NCI-H1694 treated with DMSO at 0.1 percent for 48 hours (cell line): ENCODE measurements at places on chromosomes 1 and 21.

DNA sequence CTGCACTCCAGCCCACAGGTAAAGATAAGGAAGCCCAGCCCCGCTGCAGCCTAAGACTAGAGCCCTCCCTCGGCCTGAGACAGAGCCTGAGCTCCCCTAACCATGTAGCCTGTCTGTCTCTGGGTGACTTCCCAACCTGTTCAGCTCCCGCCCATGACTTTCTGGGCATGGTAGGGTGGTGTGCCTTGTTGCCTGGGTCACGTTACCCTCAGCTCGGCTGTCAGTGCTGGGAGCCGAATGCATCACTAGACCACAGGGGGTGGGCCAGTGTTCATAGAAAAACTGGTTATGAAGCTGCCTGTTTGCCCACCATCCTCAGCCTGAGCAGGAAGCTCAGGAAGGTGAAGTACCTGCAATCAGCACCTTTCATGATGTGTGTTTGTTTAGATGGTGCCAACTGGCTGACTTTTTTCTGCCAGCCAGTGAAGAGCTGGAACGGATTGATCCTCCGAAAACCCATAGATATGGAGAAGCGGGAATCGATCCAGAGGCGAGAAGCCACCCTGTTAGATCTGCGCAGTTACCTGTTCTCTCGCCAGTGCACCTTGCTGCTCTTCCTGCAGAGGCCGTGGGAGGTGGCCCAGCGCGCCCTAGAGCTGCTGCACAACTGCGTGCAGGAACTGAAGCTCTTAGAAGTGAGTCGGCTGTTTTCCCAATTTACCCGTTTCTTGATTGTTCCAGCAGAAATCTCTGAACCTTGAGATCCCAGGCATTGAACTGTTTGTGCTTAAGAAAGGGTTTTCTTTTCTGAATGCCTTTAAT, 43.9 kb upstream of the PWP2 start:
- no peak for DNase-seq

DNA sequence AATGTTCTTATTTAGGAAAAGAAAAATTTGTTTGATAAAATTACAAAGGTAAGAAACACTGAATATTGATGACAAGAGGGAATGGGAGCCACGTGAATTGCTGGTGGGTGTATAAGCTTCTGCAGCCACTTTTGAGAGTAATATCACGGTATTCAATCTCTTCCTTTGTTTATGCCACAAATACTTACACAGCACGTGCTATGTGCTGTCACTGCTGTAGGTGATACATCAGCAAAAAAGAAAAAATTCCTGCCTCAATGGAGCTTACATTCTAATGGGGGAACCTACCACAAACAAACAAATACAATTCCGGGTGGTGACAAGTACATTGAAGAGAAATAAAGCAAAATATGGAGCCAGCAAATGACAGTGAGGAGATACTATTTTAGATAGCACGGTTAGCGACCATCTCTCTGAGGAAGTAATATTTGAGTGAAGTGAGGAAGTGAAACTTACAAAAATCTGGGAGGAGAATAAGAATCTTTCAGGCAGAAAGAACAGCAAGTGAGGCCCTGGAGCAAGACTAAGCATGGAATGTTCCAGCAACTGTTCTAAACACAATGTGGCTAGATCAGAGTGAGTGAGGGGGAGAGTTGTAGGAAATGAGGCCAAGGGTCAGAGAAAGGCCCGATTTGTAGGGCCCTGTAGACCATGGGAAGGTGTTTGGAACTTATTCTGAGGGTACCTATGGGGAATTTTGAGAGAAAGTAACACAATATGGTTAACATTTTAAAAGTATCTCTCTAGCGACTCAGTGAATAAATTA, 2.6 kb upstream of the FCRLB start:
- DNase-seq, result no peak

DNA sequence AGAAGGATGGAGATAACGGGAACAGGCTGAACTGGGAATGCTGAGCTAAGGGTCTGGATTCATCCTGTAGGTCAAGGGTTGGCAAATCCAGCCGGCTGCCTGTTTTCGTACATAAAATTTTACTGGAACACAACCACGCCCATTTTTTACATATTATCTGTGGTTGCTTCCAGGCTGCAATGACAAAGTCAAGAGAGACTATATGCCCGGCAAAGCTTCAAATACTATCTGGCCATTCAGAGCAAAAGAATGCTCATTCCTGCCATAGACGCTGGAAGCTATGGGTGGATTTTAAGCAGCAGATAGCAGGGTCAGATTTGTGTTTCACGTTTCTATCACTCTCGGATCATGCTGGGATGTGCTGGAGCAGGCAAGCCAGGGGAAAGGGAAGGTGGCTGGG, 137.9 kb upstream of the EDN2 start:
- no peak for DNase-seq

- no peak for DNase-seq
Measured at GRCh38 chr1:114719424-114719787, 2.8 kb upstream of the NRAS start.

DNA sequence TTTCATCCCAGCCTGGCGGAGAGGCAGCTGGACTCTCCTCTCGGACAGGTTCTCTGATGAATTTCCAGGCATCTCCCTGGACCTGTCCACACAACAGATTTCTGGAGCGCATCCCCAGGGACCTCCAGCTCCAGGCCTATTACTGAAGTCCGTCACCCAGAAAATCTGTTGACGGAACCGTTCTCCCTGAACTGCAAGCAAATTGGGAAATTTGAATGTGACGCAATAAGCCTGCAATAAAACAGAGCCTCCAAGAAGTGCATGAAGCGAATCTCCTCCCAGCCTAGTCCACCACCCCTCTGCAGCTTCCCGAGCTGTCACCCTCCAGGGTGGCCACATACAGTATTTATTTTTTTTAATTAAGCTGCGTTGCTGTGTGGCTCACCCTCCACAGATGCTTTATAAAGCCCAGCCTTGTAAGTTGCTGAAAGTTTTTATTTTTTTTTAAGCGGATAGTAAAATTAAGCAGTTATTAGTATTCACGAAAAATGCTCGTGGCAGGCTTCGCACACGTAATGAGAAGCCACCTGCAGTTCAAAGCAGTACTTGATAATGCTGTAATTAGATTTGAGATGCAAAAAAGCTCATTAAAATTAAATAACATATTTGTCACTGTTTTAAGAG, 173.3 kb downstream of the CAMTA1 start:
- DNase-seq, result no peak

DNA sequence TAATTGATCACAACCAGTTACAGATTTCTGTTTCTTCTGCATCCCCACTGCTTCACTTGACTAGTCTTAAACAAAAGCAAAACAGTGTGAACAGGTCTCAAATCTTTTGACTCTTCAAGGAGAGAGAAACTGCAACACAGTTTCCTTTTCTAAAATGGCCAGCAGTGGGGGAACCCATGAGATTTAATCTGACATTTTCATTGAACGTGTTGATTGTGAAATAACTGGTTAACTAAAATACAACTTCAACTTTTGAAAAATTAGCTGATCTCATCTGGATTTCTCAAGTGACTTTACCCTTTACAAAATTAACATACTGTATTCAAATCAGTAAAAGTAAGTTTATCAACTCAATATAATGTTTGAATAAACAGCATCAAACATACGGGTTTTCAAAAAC, 143.0 kb downstream of the HFM1 start:
- no peak for DNase-seq

DNA sequence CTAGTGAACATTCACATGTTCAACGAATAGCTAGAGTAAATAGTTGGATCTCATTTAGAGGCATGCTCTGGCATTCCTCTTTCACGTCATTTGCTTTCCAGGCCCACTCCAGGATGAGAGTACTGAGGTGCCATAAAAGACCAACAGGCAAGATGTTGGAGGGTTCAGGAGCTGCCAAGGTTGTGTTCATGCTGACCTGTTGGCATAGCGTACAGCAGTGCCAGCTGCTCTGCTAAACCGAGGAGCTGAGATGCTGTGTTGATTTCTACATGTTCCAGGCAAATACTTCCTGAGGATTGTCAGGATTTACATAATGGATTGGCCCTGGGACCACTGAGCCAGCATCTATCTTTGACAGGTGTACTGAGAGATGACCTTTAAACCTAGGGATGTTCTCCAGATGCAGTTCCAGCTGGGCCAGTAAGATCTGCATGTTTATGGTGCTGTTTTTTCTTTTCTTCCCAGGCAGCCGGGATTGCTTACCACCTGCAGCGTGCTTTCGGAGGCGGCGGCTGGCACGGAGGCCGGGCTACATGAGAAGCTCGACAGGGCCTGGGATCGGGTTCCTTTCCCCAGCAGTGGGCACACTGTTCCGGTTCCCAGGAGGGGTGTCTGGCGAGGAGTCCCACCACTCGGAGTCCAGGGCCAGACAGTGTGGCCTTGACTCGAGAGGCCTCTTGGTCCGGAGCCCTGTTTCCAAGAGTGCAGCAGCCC, 66.9 kb downstream of the DISC1 start:
- peak; percentile 79 for DNase-seq

GRCh38 chr1:30058970-30059369, 664.4 kb downstream of the MATN1 start:
- no peak for DNase-seq

DNA sequence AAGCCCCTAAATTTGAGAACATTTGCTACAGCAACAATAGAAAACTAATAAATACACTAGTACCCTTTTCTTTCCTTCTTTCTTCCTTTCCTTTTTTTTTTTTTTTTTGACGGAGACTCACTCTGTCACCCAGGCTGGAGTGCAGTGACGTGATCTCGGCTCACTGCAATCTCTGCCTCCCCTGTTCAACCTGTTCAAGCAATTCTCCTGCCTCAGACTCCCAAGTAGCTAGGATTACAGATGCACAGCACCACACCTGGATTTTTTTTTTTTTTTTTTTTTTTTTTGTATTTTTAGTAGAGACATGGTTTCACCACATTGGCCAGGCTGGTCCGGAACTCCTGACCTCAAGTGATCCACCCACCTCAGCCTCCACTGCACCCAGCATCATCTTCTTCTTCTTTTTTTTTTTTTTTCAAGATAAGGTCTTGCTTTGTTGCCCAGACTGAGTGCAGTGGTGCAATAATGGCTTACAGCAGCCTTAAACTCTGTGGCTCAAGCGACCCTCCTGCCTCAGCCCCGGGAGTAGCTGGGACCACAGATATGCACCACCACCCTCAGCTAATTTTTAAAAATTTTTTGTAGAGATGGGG, 19.6 kb upstream of the CBR3 start:
- no peak for DNase-seq

DNA sequence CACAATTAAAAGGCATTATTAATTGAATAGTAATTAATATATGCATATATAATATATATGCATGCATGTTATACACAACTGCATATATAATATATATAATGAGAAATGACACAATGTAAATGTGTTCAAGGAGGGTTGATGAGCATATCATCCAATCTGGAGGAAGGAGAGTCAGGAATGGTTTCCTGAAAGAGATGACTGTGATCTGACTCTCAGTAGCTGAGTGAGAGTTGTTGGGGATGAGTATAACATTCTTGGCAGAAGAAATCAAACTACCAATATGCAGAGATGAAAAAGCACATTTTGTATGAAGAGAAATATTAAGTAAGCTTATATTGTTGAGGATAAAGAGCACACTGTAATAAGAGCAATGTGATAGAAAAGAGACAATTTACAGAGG, 37.3 kb downstream of the F13B start:
- no peak for DNase-seq

DNA sequence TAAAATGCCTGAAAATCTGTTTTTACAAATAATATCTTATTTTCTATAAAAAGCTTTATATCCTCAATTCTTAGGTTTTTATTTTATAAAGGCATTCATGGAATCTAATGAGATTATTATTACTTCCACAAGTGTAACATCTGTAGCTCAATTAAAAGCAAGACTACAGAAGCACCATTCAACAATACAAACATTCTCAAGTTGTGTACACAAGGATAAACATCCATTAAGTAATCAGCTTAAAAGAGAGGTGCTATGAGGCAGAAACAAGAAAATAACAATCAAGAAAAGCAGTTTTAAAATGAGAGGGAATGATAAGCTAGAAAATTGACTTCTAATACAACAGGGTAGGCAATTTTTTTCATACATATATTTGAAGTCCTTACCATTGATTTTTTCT, 326.1 kb downstream of the MRPL39 start:
- DNase-seq, result no peak

GRCh38 chr1:235843461-235843961, 23.2 kb downstream of the LYST start:
- peak; percentile 81 for DNase-seq

DNA sequence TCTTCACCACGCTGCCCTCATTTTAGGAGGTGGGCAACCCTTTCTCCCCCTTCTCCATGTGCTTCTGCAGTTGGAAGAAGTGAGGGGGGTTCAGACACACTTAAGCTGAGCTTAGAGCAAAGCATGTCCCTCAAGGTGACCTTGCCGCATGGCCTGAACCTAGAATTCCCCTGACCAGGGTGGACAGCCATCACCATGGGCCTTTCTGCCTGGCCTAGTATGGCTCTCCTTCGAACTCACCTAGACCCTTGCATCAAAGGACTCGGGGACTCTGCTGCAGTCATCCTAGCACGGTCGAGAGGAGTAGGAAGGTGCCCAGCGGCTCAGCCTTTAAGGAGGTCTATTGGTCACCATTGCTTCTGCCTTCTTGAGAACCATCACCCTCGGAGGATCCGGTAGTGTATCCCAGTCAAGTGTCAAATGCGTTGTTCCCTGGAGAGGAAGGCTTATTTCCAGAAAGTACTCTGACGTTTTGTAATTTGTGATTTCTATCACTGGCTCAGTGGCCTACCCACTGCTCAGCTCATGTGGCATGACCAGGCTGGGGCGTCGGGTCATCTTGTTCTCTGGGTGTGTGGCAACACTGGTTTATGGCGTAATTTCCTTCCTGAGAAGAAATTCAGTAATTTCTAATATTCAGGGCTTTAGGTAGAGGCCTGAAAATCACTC, at the start of gene KCNE1:
TSS of gene KCNE1 (minus strand) at position 424 of the 669 bp plus-strand sequence. CDS start 62,576 bp downstream, outside the sequence.
- no peak for DNase-seq
